T-cell (primary cell): ENCODE measurements at places on chromosomes 3 and 15.

DNA sequence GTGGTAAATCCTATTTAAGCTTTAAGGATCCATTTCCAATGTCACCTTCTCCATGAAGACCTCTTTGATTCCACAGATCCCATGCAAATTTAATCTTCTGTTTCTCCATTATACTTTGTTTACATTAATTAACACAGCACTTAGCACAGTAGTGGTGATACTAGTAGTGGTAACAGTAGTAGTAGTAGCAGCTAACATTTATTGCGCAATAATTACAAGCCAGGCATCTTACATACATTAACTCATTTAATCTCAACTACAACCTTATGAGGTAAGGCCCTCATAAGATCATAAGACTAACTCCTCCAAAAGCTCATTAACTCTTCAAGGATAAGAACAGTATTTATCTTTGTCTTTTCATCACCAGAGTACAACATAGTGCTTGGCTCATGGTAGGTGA lies 54.8 kb upstream of the FSIP1 start:
- DNase-seq, result no peak

GRCh38 chr3:2465842-2466241 lies 367.2 kb downstream of the CNTN4 start:
- DNase-seq, result no peak

DNA sequence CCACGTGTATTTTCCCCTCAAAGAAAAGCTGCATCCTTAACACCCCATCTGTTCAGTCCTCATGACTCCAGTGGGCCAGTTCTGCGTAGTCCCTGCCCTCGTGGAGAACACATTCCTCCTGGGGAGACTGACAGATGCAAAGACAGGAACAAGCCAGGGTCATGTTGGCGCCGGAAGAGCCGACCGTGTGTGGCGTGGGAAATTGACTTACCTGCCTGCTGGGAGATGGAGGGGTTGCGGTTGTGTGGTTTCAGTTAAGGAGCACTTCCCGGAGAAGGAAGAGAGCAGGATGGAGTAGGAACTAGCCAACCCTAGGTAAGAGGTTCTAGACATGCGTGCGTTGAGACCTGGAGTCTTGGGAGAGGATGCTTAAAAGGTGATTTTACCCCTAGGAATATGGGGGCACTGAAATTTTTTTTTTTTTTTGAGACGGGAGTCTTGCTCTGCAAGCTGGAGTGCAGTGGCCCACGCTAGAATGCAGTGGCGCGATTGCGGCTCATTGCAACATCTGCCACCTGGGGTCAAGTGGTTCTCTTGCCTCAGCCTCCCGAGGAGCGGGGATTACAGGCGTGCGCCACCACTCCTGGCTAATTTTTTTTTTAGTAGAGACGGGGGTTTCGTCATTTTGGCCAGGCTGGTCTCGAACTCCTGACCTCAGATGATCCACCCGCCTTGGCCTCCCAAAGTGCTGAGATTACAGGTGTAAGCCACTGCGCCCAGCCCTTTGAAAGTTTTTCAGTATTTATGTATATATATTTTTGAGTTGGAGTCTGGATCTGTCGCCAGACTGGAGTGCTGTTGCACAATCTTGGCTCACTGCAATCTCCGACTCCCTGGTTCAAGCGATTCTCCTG lies 1.4 kb downstream of the VHL start:
- no peak for DNase-seq

DNA sequence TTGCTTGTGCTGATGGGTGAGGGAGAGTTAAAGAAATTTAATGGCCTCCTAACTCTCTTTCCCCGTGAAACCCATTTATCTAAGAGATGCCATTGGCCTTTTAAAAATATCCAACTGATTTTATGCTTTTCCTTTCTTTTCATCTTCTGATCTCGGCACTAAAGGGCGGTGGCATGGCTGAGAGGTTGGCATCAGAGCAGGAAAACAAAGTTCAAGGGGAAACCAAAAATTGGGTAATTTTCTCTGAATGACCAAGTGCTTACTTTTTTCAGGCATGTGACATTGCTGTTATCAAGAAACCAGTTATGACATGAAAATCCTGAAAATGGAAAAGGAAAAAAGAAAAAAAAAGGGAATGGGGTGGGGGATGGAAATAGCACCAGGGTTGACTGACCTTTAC lies 3.2 kb downstream of the CGNL1 start:
- DNase-seq, result no peak

DNA sequence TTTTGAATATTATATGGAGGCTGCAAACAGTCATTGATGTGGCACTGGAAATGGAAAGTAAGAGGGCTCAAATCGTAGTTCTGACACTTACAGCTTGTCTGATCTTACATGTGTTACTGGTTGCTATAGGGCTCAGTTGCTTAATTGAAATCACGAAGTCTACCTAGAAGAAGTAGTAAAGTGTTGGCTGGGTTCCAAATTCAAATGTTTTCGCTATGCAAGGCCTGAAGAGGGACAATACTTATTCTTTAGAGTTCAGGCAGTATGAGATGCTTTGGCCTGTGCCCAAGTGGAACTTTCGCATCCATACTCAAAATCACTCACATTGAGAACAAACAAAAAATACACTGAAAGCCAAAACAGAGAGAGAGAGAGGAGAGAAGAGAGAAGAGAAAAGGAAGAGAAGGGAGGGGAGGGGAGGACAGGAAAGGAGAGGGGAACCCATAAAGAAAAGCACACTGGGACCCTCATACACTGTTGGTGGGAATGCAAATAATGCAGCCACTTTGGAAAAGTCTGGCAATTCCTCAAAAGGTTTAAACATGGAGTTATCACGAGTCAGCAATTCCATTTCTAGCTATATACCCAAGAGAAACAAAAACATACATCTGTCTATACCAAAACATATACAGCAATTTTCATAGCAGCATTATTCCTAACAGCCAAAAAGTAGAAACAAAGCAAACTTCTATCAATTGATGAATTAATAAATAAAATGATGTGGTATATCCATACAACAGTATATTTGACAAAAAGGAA lies 2.9 kb upstream of the FXR1 start:
- no peak for DNase-seq

DNA sequence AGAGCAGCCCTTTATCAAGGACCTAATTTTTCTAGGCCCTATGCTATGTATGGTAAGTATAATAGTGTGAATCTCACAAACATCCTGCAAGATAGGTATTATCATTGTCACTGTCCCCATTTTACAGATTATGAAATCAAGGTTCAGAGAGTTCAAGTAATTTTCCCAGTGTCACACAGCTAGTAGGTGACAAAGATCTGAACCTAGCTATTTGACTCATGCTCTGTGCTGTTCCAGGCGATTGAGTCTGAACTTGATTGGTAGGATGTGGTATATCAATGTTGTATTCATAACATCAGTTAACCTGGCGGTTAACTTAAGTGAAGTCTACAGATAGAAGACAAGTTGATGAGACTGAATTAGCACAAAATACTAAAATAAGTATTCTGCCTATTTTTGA lies 229.9 kb downstream of the CHST2 start:
- no peak for DNase-seq

DNA sequence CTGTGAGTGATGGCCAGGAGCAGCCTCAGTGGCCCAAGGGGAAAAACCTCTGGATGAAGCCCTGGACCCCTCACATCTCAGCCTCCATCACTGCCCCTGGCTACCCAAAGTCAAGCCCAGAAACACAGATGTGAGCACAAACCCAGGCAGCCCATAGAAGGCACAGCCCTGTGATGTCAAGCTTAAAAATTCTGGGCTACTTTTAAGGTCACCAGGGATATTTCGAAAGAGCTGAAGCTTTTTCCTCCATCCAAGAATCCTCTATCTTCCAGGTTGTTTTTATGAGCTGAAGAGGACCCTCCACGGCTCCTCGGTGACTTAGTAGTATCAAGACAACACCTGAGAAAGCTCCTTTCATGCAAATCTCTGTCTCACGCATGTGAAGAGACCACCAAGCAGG lies 11.5 kb downstream of the LIPC start:
- DNase-seq, result no peak

DNA sequence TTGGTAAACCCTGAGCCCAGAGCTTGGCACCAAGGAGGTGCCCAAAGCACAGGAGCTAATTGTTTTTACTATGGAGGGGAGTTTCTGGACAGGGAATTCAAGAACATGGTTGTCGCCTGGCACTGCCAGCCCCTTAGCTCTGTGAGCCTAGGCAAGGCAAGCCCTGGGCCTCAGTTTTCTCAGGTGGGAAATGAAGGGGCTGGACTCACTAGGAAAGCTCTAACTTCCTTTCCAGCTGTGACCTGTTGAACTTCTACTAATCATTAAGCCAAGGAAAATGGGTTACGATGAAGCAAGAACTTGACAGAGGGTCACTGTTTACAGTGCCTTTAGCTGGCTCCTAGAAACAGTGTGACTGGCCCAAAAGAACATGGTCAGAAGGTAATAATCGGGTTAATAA lies 277.2 kb downstream of the SHQ1 start:
- no peak for DNase-seq

GRCh38 chr3:83670416-83670815 lies 1288.4 kb upstream of the CADM2 start:
- DNase-seq, result no peak

- DNase-seq, result no peak
Observed at GRCh38 chr15:88835646-88836045, 32.4 kb downstream of the ACAN start.

- no peak for DNase-seq
Observed at GRCh38 chr3:52032702-52033408, 23.5 kb downstream of the DUSP7 start.
